ENCODE measurements at places on chromosomes 2 and 18. TPM values are rescaled to one million over a fixed set of nuclear protein-coding genes. Genes with fewer than 3 reads are reported as not detected.

GRCh38 chr2:191676790-191677645, 918 bp upstream of the NABP1 start:
- DNase-seq, result peak; percentile 64

DNA sequence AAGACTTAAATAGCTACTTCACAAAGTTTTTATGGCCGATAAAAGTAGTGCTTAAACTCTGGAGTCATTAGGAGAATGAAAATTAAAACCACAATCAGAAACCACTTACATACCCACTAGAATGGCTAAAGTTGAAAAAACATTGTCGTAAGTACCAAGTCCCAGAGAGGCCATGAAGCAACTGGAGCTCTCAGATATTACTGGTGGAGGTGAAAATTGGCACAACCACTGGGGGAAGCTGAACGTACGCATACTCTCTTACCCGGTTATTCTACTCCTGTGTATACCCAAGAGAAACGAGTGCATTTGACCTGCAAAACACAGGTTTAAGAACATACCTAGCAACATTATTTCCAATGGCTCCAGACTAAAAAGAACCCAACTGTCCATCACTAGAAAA, 76.5 kb upstream of the TMEM247 start:
- no peak for DNase-seq

AQP12B gene
- not detected for total RNA-seq

VIT gene
- total RNA-seq, result 10.0 TPM

DNA sequence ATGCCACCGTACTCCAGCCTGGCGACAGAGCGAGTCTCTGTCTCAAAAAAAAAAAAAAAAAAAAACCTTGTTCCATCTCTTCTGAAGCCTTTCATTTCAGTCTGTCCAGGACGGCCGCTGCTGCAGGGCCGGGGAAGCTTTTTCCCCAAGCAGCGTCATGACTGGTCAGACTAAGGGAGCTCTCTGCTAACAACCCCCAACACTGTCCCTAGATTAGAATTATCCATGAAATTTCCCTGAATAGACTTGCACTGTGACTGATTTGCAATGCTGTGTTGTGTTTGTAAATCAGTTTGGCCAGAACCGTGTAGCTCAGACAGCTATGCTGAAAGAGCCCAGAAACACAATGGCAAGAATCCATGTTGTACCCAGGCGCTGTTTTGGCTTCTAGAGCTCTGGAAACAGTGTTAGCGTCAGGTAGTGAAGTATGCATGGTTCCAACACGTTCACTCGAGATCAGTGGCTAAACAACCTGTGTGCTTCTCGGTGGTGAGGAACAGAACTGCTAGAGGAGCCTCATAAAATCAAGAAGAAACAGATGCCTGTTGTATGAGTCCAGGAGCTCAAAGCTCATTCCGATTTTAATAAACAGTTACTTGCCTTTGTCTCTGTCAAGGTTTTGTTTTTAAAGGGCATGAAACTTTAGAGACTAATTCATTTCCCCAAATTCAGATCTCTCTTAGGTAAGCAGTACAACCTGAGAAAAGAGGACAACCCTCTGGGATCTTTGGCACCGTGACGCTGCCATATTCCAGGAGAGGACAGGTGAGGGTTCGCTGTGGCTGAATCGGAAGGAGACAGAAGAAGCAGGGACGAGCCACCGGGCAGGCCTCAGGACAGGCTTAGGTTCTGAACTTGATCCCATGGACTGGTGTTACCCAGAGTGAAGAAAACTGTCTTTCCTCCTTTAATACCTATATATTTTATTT, 43.5 kb downstream of the GORASP2 start:
- no peak for DNase-seq

DNA sequence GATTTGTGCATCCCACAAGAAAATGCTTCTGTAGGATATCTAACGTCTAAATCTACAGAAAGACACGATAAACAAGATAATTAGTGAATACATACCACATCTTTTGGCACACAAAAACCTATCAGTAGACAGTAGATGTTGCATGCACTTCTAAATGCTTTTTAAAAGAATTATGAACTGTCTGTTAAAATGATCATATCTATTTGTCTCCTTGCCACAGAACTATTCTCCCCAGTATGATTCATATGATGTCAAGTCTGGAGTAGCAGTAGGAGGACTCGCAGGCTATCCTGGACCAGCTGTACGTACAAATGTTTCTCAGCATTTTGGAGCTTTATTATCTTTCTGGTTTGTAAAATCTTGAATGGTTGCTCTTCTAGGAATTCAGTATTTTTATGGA, 12.7 kb downstream of the COL3A1 start:
- no peak for DNase-seq

PFN4 gene
- total RNA-seq, result not detected

- no peak for DNase-seq
Observed at GRCh38 chr2:64858541-64859311, 130.5 kb upstream of the SLC1A4 start.

- no peak for DNase-seq
Observed at GRCh38 chr2:171410624-171411023, 23.2 kb downstream of the METTL8 start.

GRCh38 chr2:88265352-88266303, 95.5 kb downstream of the THNSL2 start:
- DNase-seq, result no peak

DNA sequence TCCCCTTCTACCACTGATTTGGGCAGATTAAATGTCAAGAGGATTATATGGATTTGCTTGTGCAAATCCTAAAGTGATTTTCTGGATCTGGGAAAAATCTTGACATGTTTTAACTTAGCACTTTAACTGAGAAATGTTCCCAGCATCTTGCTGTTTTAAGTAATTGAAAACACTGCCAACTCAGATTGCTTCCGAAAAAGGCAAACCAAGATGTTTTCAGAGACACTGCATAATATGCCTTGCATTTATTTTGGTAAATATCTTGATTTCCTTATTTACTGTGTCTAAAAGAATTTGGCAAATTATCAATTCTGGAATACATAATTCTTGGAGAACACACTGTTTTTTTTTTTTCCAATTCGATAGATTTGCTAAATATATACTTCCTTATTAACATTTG, 385.0 kb upstream of the FAM98A start:
- no peak for DNase-seq

OTOF gene
- total RNA-seq, result 0.06 TPM

DNA sequence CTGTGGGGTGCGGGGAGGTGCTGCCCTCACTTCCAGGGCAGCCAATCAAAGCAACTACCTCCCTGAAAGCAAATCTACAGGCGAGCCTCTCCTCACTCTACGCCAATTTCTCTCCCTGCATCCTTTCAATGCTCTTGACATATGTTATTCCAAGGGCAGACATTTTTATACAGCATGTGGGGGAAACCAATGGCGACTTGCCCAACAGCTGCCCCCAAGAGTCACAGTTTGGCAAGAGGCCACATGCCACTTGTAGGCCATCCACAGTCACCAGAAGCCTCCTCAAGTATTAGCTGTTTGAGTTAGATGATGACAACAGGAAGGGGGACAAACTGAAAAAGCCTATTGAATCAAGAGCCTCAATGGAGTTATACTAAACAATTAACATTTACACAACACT, 114.6 kb downstream of the MYO5B start:
- DNase-seq, result no peak

GRCh38 chr2:169362118-169362893, at the start of gene LRP2:
TSS of gene LRP2 (minus strand) at chr2:169362534. CDS start at chr2:169362399, 135 bp downstream.
- peak; percentile 45 for DNase-seq

DNA sequence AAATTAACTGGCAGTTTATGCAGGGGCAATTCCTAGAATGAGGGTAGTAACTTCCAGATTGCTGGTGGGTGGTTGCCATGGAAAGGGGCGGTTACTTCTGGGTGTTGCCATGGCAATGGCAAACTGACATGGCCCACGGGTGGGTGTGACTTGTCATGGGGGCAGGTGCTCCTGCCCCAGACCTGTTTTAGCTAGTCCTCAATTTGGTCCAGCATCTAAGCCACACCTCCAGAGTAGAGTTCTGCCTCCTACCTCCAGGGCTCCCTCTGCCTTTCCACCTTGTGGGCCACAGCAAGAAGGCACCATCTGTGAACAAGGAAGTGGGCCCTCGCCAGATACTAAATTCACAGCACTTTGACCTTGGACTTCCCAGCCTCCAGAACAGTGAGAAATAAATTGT, 148.7 kb downstream of the TFCP2L1 start:
- no peak for DNase-seq

GRCh38 chr18:23765931-23766330, 76.7 kb downstream of the LAMA3 start:
- no peak for DNase-seq
